ENCODE measurements at places on chromosomes 11 and 22. TPM values are rescaled to one million over a fixed set of nuclear protein-coding genes. Genes with fewer than 3 reads are reported as not detected.

DNA sequence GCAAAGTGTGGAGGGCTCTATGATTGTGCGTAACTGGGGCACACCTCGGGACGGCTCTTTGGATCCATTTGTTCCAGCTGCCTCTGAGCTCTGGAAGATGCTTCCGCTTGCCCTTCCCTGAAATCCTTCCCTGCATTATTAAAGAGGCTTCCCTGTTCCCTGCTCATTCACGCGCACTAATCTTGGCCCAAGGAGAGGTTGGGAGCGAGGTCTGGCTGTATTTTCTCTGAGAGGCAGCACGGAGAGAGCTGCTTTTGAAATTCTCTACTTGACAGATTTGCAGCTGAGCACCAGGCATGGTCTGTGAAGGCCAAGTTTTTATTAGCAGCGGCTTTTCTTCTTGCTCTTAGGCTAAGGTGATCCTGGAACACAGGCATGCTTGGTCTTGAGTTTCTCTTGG, 94.8 kb upstream of the NTM start:
- DNase-seq: peak; percentile 16
- no peaks in the 10 kb centered on the region for H3K4me1 ChIP-seq
- H3K4me3 ChIP-seq: no peak overlapping the region
- no peak overlapping the region for H3K27ac ChIP-seq
- no peaks in the 10 kb centered on the region for H3K27me3 ChIP-seq

GALNT18 gene
- 106 TPM for total RNA-seq

GRCh38 chr11:706439-706956, 467 bp downstream of the EPS8L2 start:
- H3K27me3 ChIP-seq: no peaks in the 10 kb centered on the region
- peak overlapping the region; percentile 42 for H3K4me3 ChIP-seq
- peak overlapping the region; percentile 82 for H3K27ac ChIP-seq

DNA sequence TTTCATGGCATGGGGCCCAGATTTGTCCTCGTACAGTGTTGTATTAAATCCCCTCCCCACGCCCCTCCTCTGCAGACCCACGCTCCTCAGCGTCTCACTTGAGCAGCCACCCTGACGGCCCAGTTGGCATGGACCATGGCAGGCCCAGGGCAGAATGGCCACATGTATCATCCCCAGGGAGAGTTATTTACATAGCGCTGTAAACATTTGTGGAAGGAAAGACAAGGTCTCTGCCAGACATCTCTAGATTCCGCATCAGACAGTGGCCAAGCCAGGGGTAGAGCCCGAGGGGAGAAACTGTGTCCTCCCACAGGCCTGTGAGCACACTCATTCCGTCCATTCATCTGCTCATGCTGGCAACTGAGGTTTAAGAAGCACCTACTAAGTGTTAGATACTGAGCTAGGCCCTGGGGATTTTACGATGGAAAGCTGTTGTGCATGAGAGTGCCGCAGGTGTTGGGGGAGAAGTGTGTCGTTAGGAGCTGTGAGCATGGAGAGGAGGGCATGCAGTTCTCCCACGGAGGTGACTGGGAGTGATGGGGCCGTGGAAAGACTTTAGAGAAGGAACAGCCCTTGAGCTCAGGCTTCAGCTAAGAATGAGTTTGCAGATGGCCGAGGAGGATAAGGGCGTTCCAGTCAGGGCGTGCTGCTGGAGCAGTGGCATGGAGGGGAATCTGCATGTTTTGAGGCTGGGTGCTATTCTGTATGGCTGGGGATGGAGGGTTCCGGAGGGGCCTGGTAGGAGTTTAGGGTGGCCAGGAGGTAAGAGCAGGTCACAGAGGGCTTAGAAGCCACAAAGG, 94.9 kb downstream of the GRIK4 start:
- DNase-seq: no peak
- H3K4me1 ChIP-seq: no peaks in the 10 kb centered on the region
- H3K4me3 ChIP-seq: no peak overlapping the region
- no peaks in the 10 kb centered on the region for H3K36me3 ChIP-seq
- H3K27me3 ChIP-seq: no peaks in the 10 kb centered on the region

DNA sequence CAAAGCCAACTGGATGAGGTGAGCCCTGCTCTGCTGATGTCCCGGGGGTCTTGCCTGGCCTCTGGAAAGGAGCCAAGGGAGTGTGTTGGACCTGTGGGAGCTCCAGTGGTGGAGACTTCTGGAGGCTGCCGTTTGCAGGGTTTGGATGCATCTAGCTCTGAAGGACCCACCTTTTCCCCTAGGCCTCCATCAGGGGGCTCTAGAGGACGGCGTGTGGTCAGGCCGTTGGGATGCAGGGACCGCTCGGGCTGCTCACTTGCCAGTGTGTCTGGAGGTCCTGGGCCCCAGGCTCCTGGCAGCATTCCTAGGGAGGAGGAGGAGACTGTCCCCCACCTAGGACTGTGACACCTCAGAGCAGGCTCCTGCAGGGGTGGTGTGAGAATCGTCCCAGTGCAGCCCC, 58.3 kb downstream of the PRDM11 start:
- H3K4me3 ChIP-seq: no peak overlapping the region
- no peak for DNase-seq
- H3K27ac ChIP-seq: no peak overlapping the region
- H3K36me3 ChIP-seq: no peaks in the 10 kb centered on the region
- H3K4me1 ChIP-seq: peaks cover 11% of the 10 kb centered on the region

HSCB gene
- total RNA-seq: 16.4 TPM

Data from testis (tissue), 5 donors.